Hematopoietic multipotent progenitor cell treated with erythropoietin and hydrocortisone succinate and interleukin-3 and kit ligand, for 8 days (in vitro differentiated cells): ENCODE measurements at places on chromosomes 2 and 18.

DNA sequence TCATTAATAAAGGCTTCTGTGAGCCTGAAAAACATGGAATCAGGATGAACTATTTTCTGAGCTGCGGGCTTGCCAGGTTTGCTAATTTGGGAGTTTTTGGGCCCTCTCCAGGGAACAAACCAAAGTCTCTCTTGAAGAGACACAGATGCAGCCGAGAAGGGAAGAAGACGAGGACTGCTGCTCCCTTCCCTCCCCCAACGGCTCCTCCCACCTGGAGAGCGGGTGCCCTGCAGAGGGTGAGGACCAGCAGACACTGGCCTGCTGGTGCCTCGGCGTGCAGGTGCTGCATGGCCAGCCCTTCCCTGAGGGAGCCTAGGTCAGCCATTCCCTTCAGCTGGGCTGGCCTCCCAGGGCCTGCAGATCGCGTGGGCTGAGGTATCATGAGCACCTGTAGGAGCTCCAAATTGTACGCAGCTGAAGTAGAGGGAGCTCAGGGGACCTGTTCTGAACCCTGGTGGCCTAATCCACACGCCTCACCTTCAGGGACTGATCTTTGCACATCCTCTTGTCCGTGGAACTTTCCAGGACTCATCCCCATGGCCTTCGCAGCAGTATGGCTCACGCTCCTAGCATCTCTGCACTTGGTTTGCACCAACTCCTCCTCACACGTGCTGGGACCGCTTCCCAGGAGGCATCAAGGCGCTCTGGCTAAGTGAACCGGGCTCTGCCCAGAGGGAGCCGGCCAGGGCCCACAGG is 19.5 kb downstream of the EMX1 start:
- DNase-seq, result no peak

DNA sequence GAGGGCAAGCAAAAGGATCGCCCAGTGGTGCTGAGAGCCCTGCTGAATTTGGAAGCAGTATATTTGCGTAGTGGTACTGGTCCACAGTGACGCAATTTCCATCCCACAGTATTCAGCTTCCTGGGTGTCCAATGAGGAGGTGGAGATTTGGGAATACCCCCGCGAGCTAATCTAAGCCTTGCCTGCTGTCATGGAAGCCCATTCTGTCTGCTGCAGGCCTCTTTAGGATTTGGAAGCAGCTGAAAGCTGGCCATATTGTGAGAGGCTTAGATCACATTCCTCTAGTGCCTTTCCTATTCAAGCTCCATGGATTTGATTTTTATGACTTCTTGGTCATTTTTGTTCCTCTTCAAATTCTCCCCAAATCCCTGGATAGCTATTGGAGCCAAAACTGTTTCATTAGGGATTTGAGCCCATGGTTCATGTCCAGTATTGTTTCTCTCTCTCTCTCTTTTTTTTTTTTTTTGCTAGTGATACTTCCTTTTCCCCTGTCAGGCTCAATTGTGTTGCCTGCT is 22.3 kb upstream of the DYNC2LI1 start:
- no peak for DNase-seq

- DNase-seq, result no peak
These were observed 978.2 kb downstream of the CPS1 start for GRCh38 chr2:211534632-211535031.

- no peak for DNase-seq
These were observed 70.2 kb downstream of the RND3 start for GRCh38 chr2:150417278-150417677.

DNA sequence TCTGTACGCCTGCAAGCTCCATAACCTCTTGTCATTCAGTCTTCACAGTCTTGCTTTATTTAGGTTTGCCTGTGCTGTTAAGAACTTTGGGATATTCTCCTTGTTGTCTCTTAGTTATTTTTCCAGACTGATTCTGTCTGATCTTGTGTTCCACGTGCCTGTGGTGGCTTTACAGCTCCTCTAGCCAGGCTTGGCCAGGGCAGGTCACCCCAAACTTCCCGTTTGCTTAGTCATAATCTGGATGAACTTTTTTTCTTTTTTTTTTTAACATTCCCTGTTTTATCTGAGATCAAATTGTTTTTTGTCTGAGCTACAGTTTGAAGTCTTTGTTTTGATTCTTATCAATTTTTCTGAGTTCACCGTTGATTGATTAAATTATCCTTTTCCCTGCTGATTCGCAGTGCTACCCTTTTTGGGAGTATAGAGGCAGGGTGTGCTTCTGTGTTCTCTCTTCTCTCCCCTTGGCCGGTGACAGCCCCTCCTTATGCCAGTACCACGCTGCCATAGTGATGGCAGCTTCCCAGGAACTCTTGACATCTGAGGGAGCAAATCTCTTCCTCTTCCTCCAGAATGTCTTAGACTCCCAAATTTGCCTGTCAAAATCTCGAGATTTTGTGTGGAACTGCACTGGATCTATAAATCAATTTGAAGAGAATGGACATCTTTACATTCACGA is 2.5 kb downstream of the SP100 start:
- no peak for DNase-seq

- no peak for DNase-seq
These were observed 54.0 kb upstream of the GPR75 start for GRCh38 chr2:53913721-53914120.

DNA sequence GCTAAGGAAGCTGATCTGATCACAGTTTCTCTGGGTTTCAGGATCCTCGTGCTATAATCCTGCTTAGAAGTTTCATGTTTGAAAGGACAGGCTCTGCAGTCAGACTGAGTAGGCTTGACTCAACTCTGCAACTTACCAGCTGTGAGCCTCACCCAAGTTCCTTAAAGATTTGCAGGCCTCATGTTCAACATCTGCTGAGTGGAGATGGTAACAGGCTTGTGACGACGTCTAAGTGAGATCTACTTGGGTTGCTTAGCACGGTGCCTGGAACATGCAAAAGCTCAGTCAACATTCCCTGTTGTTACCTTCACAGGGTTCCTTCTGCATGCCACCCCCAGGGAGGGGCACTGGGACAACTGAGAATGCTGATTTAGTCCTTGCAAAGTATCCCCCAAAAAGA is 164.2 kb downstream of the C1D start:
- DNase-seq, result no peak

GRCh38 chr2:162435676-162436075 is 91.7 kb downstream of the GCA start:
- DNase-seq, result no peak

GRCh38 chr2:148829618-148830017 is 45.4 kb upstream of the KIF5C start:
- no peak for DNase-seq

DNA sequence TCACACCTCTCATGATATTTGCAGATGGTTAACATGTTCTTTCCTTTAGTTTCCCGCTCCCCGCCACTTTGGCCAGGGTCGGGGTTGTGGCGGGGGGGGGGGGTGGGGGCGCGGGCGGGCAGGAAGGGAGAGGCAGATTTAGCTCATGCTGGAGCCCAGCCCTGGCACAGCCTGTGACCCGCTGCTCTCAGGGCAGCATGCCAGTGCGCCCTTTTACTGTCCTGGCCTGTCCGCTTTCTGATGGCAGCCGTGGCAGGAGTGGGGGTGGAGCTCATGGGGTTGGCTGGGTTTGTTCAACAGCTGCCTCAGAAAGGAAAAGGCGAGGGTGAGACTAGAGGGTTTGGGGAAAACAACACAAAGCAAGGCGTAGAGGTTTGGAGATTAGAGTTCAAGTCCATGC is 56.1 kb downstream of the TNP1 start:
- no peak for DNase-seq

DNA sequence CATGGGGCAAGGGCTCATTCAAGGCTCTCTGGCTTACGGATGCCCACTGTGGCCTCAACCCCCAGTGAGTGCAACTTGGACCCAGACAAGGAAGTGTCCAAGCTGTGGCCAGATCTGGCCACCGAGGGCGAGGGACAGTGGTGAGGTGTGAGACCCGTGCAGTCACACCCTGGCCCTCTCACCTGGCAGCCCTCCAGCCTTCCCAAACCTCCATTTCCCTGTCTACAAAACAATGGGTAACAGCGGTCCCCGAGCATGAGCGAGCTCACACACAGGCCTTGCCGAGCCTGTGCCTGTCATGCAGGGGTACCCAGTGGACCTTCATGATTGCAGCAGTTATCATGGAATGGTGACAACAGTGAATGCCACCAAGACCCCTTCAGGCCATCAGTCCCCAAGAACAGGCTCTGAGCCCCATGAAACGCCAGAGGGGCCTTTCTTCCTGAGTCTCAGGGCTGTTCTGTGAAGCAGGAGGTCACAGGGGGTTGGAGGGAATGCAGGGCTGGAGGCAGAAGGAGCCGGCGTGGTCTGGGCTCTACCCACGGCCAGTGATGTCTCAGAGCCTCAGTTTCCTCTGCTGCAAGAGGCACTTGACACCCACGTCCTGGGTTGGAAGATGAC is 49.8 kb downstream of the RAMP1 start:
- DNase-seq, result no peak

- DNase-seq, result peak; percentile 52
These were observed 32.7 kb downstream of the SIX3 start for GRCh38 chr2:44974064-44974715.

DNA sequence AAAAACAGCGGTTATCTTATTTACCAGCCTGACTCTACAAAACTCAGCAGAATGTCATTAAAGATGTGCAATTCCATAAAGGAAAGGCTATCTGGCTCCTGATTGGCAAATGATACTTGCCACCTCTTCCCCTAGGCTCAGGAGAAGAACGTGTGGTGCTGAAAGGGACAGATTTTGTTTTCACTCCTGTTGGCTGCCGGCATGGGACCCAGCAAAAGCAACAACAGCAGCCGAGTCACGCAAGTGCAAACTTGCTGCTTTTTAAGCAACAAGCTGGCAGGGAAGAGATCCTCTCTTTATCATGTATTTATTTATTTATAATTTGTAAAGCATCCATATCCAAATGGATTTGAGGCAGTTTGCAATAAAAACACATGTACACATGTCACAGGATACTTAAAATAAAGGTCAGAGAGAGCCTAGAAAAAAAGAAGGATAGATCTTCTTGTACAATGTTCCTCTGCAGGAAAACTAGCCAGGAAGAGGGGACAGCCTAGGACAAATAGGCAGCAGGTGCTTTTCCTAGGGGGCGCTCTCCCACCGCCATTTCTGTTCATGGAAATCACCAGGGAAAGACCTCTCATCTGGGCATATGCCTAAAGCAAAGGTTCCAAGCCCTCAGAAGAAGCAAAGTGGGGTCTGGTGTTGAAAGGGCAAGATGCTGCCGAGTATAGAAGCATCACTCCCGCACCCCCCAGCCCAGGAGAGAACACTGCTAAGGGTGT is 799.3 kb downstream of the BCL11A start:
- DNase-seq, result no peak

- no peak for DNase-seq
These were observed 4.0 kb downstream of the CYP27C1 start for GRCh38 chr2:127216095-127216494.

DNA sequence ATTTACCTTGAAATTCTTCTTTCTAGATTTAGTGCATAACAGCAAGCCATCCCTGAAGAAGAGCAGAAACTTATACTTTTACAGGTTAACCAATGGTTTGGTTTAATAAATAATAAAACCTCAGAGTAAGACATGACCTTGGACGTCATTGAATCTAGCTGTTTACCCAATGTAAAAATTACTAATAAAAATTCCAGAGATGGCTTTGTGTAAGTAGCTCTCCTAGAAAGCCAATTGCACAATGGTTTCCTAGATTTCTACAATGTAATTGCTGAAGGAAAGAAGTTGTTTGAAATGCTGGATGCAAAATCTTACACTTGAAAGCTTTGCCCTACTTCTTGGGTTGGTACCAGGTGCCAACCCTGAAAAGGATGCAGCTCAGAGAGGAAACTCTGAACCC is 1.5 kb downstream of the XDH start:
- no peak for DNase-seq

DNA sequence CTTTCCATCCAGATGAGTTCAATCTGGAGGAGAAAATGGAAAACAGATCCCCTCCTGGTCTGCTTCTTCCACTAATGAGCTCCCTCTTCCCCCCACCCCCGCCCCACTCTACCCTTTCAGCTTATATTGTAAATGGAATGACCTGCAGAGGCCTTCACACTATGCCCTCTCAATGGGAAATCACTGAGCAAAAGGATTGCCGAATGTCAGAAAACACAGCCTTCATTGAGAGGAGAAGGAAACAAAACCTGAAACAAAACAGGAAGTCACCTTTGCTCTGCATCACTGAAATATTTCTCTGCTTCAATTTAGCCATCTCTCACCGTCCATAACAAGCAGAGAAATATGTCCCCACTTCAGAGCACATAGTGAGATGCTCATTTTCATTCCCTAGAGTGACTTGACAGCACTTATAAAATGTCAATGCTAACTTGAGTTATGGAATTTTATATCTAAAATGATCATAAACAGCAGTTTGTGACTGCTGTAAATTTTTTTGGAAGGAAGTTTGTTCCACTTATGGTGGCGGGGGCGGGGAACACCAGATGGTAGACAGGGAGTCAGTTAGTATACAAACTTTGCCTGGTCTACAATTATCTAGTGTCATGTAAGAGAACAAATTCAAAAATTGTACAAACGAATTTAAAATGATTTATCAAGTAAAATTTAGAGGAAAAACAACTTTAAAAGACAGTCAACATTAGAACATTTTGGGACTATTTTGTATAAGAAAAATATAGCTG is 1.8 kb upstream of the FRZB start:
- DNase-seq, result no peak

- no peak for DNase-seq
These were observed 77.0 kb upstream of the SPOPL start for GRCh38 chr2:138424436-138425140.

DNA sequence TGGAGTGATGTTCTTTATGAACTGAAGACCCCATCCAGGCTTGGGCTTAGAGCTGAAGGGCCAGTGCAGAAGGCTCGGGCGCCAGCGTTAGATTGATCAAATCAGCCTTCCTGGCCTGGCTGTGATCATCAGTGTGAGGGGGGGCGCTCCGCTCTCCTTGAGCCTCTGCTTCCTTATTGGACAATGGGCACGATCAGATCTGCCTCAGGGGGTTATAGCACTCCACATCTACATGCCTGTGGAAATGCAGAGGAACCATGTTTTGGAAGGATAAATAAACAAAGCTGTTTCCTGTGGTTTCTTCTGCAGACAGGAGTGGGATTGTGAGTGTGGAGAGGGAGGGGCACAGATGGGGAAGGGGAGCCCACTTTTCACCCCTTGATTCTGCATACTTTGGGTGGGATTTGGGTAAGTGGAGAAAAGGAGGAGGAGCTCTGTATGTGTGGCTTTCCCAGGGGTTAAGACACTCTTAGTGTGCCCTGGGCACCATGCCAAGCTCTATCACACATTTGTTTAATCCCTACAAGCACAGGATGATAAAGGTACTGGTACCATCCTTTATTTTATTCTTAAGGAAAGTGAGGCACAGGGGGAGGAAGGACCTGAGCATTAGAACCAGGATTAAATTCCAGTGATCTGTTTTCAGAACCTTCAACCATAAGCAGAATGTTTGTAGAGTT is 150.5 kb downstream of the EN1 start:
- DNase-seq, result no peak

- peak; percentile 52 for DNase-seq
These were observed 178.6 kb downstream of the ZBTB7C start for GRCh38 chr18:48230467-48231113.

DNA sequence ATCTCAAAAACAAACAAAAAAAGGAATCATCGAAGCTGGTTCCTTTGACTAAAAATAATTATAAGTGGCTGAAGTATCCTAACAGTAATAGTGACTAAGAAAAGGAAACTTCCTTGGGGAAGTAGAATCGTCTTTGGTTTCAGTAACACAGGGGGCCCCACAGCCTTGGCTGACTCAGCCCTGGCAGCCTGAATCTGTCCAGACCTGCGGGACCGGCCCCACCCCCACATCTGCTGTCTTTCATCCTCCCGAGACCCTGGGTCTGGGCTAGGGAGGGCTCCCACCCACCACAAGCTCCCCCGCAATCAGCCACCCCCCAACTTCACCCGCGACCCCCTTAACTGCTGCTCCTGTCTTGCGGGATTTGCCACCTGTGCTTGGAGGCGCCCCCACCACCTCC is 1452.6 kb upstream of the ACVR2A start:
- no peak for DNase-seq

- DNase-seq, result no peak
These were observed 178.8 kb upstream of the HS6ST1 start for GRCh38 chr2:128497461-128497860.
